ENCODE measurements at places on chromosomes 13 and 19.

DNA sequence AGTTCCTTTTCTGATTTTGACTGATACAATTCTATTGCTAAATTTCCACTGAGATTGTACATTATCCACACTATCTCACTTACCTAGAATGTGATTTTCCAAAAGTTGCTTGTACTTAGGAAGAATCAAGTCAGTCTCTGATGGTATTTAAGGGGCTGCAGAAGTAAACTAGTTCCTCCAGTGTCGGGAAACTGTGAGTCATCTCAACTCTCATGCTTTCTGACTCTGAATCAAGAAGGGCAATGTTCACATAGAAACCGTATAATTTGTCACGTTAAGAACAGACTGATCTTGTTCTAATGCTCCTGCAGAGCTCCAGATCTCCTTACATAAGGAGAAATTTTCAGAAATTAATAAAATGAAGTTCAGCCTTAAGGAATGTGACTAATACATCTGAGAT is 369.3 kb downstream of the KLF5 start:
- peak; percentile 52 for DNase-seq

DNA sequence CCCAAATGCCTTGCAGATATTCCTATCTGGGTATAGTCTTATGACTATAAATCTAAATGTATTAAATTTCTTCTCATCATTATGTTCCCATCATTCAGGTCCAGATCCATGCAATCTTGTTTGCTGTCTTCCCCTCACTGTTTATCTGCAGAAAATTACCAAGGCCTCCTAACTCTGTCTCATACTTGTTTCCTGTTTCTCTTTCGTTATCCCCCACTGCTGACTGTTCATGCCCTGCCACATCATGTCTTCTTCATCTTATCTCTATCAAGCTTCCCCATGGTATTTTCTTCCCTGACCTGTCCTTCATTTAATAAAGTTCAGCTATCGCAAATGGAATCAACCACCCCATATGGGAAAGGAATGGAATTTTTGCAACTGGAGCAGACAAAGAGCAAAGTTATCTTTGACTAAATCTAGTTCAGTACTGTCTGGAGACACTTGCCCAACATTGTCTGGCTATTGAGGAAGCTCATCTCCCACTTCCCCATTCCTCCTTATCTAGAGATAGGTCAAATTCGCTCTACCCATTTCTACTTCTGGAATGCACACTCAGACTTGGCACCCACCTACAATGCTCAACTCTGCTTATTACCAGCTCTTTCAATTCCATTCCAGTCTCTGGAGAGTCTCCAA is 1358.1 kb downstream of the EFNB2 start:
- DNase-seq, result no peak

DNA sequence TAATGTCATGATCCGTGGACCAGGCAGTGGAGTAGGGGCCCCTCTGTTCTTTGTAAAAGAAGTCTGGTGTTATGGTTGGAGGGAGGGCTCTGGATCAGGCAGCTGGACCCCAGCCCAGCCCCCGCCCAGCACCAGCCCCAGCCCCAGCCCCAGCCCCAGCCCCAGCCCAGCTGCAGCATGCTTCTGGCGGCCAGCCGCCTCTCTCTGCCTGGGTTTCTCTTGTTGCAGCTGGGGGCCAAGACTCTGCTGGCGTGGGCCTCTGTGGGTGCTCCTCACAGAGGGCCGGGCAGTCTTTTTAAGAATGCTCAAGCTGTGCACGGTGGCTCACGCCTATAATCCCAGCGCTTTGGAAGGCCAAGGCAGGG is 17.9 kb downstream of the DOT1L start:
- no peak for DNase-seq

GRCh38 chr13:67437244-67437643 is 207.1 kb upstream of the PCDH9 start:
- DNase-seq, result no peak

- peak; percentile 48 for DNase-seq
Measured at GRCh38 chr19:17075864-17076542, 426 bp downstream of the MYO9B start.

GRCh38 chr13:107421951-107422350 is 793.4 kb downstream of the LIG4 start:
- DNase-seq, result no peak

DNA sequence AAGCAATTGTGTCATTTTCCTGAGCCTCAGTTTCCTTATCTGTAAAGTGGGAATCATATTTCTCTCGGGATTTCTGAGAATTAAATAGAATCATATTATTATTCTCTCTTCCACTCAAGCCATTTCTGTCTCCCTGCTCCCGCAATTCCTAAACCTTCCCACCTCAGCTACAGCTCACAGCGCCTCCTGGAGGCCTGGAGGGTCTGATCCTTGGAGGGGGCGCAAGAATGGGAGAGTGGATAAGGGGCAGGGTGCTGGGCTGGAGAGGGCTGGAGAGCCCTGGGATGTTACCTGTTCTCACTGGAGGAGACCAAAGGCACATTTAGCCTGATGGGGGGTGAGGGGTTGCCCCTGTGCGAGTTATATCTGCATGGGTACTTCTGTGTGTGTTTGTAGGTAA is 31.1 kb upstream of the CYP2S1 start:
- no peak for DNase-seq

GRCh38 chr13:103236213-103236612 is 170.0 kb upstream of the SLC10A2 start:
- DNase-seq, result peak; percentile 1

DNA sequence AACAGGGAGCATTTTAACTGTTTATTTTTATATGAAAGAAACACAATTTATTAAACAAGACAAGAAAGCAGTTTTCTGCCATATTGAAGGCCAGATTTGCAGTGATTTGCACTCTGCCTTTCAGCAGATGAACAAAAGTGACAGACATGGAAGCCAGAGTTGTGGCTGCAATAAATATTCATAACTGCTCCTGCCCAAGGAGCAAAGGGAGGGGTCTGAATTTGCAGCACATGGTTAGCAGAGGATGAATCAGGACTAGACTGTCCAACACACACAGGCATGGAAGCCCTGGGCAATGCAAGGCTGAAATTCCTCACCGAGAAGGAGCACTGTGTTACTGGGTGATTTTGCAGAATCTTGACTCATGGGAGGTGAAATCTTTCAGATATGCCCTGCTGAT is 418.2 kb downstream of the DCT start:
- DNase-seq, result peak; percentile 66

DNA sequence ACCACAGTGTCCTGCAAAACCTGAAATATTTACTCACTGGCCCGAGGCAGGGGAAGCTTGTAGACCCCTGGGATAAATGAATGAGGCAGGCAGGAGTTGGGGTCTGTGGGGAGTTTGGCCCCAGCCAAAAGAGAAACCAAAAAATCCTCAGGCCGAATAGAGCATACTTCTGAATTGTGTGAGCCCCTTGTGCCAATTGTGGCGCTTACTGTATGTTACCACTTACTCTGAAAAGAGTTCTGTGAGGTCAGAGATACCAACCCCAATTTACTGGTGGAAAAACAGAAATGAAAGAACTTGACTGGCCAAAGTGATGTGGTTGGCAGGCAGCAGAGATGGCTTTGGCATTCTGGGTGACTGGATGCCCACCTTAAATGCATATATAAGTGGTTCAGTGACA is 6.9 kb downstream of the CARM1 start:
- DNase-seq, result no peak

GRCh38 chr13:101262306-101262705 is 154.0 kb downstream of the NALCN start:
- no peak for DNase-seq

GRCh38 chr13:26010487-26011207 is 41.2 kb downstream of the SHISA2 start:
- DNase-seq, result no peak

- no peak for DNase-seq
Measured at GRCh38 chr19:5106971-5107370, 138.1 kb downstream of the KDM4B start.

DNA sequence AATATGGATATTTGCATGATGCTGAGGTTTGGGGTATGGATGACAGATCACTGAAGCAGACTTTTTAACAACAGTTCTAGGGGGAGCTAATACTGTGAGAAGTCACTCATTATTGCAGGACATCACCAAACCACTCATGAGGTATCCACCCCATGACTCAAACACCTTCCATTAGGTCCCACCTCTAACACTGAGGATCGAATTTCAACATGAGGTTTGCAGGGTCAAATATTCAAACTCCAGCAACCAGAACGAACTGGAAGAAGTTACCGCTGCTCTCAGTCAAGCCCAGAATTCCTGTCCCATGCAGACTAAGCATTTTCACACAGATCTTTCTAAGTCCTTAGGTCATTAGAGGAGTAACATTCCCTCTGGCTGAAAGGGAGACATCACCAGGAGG is 758.9 kb downstream of the UQCRFS1 start:
- DNase-seq, result no peak

- DNase-seq, result no peak
Measured at GRCh38 chr13:95044452-95045205, 256.6 kb downstream of the ABCC4 start.

DNA sequence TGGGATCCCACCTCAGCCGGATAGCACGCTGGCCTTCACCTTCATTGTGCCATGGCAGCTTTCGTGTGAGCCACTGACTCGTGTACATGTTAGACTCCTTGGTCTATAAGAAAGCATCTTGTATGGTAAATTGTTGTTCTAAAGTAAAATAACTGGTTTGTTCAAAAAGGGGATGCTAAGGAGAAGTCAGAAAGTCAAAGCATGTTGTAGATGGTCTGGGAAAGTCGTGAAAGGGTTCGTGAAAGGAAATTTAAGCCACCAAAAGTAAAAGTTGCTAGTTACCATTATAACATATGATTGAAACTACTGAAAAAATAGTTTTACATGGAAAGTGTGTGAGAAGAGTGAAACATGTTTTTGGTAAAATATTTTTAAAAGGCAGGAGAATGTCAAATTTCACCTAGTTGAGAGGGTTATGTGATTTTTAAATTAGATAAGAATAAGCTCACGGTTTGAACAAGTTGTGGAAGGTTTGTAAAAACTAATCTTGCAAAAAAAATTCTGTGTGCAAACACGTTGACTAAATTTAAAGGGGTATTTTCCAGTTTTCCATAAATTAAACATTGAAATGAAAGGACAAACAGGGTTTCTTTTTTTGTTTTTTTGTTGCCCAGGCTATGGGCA is 23.4 kb downstream of the DPRX start:
- no peak for DNase-seq

DNA sequence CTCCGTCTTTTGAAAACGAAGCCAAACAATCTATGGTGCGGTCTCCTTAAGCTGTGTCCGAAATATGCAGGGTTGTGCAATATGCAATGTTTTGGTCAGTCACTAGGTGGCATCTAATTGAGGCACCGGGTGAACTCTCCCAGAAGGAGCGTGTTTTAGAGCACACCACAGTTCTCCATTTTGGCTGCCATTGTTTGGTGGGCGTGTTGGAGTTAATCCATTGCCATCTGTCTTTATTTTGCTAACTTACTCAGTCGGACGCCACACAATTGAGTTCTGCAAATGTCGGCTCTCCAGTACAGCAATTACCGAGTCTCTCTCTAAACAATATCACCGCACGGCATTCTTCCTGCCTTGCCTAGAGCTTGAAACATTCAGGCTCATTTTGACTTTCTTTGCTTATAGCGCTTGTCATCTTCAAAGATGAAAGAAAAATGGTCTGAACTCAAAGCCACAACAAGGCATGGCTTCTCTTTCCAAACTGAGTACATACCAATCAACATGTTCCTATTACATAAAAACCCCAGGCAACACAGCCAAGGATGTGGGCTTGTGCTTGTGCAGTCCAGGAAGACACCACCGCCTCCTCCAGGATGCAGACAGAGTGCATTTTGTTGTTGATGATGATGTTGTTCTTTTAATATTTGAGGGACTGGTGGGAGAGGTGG is 182.0 kb upstream of the SERP2 start:
- peak; percentile 80 for DNase-seq

- peak; percentile 56 for DNase-seq
Measured at GRCh38 chr19:35963514-35963913, 27.3 kb downstream of the LRFN3 start.
